Foreskin keratinocyte (primary cell): ENCODE measurements at places on chromosomes 16 and 17.

GRCh38 chr16:67260426-67261063, 11.8 kb downstream of the SLC9A5 start:
- DNase-seq, result no peak

DNA sequence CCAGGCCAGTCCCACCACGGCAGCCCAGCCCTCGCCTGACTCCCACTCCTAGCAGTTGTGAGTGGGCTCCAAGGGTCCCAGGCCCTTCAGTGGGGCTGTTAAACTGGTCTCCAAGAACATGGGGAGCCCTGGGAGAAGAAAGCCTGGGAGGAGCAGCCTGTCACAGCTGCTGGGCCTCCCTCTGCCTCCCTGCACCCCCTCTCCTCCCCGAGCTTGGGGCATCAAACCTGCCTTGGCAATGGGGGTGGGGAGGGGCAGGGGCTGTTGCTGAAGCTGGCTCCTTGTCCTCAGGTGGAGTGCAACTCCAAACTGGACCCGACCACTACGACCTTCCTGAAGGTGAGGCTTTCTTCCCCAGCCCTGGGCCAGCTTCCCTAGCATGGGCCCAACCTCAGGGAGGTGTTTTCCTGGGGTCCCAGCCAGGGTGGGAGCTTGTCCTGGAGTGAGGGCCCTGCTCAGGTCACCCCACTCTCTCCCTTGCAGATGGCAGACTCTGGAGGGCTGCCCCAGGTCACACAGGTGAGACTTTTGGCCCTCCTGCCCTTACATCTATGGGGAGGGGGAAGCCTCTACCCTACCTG, 6.6 kb upstream of the SETD6 start:
- no peak for DNase-seq

DNA sequence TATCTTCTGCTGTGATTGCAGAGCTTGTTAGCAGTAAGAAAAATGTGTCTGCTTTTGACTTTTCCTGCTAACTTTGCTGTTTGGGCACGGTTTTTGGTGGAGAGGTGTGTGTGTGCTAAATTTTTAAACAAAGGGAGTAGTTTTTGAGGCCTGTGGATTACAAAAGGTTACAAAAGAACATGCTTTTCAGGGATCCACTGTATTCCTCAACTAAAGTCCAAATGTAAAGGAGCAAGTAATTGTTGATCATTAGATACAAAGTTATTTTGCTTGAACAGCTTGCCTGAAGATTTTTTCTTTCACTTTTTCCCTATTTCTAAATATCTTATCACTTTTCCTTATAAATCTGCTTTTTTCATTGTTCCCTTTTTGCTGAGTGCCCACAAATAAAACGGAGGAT, 2.0 kb downstream of the KPNB1 start:
- DNase-seq, result no peak

GRCh38 chr17:33745047-33745760, 452.1 kb upstream of the ASIC2 start:
- DNase-seq, result no peak

DNA sequence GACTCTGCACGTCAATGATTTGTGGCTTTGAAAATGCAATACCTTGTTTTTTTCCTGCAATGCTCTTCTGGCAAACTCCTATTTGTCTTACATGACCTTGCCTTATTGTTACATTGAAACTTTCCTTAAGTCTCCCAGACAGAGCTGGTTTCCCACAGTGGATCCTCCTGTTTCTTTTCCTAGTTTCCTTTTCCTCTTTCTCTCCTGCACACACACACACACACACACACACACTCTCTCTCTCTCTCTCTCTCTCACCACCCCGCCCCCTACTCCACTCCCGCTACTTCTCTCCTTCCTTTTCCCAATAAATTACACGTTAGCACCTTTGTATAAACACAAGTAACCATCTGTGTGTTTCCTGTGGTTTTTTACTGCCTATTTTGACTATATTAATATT, 2.3 kb downstream of the ORC6 start:
- peak; percentile 7 for DNase-seq

DNA sequence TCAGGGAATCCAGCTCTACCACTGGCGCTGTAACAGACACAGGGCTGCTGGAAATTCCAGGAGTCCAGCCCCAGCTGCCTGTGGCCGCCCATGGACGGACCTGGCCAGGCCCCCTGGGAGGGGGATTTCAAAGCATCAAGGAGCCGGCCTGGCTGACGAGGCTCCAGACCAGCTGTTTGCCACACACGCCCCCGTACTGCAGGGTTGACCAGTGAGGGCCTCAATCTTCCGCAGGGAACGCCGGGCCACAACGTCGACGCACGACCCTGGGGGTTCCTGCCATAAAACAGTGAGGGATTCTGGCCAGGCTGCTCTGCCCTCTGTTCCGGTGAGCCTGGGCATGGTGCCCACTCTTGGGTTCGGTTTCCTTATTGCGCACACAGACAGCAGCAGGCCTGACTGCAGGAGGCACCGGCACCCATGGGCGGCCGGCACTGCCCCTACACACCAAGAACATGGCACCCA, 3.7 kb downstream of the LMF1 start:
- no peak for DNase-seq

GRCh38 chr17:27609611-27610303, 21.2 kb upstream of the LGALS9 start:
- peak; percentile 23 for DNase-seq

GRCh38 chr17:2909846-2910234, 113.6 kb downstream of the RAP1GAP2 start:
- DNase-seq, result no peak

DNA sequence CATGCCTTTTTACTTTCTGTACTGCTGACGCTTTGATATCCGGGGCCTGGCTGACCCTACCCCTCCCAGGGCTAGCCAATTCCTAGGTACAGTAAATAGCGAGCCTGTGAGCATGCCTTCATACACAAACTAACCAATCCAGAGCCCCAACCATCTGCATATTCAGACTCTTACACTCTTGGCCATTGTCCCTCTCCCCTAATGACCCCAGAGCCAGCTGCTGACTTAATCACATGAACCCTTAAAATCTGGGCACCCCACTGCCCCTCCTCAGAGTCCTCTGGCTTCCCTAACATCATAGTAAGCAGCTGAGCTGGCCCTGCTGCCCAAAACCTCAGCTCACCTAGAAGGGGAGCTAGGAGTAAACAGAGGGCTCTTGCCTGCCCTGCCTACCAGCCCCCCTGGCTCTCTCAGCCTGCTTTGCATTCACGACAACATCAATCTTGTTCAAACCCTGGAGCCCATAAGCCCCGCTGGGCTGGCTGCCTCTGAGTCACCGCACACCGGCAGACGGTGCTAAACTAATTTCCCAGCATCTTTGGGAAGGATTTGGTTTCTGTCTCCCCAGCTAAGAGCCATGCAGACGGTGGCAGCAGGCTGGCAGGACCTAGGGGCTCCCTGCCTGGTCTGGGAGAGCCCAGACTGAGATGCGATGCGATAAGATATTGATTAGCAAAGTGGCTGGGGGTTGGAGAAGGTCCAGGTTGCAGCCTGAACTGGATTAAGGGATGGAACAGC, 63.2 kb downstream of the CLEC19A start:
- no peak for DNase-seq

DNA sequence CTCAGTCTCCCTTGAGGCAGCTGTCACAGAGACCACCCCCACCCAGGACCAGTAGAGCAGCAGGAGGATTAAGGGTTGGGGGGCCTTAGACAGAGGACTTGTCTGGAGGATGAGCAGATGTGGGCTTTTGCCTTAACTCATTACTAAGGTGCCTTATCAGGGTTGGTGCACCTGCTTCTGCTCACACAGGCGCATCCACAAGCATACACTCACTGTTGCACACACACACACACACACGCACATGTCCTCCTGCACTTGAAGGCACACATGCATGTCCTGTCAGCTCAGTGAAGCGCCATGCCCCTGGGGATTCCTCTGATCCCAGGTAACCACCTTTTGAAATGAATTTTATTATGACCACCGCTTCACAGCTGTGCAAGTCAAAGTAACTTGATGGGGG, 1.2 kb downstream of the GFAP start:
- no peak for DNase-seq

DNA sequence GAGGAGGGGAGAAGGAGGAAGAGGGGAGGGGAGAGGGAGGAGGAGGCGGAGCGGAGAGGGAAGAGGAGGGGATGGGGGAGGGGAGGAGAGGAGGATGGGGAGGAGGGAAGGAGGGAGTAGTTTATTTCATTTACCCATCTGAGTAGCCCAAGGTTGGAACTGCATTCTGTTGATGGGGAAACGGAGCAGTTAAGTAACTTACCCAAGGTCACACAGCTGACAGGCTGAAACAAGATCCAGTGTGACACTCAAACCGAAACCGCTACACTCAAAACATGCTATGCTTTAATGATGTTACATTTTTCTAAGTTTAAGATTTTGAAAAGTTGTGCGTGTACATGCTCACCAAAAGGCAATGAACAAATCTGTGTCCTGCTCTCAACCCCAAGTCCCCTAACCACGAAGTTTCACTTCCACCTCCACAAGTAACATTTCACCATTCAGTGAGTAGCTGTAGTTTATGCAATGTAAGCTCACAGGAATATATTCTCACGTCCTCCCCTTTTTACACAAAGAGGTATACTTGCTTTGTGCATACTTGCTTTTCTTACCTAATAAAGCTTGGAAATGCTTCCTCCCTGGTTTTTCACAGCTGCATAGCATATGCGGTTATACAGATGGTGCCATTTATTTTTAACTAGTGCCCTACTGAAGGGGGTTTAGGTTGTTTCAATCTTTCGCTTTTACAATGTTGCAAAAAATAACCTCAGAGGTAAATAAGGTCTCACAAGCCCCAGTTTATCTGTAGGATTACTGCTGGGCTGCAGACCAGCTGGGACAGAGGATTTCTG, 275.3 kb downstream of the PARN start:
- no peak for DNase-seq

- DNase-seq, result peak; percentile 82
Measured at GRCh38 chr16:58243528-58244004, 45.7 kb upstream of the CSNK2A2 start.

GRCh38 chr17:11140043-11140442, 101.0 kb upstream of the SHISA6 start:
- DNase-seq, result no peak

GRCh38 chr17:7856811-7857712, at the start of gene NAA38:
Gene NAA38, minus strand, starts transcription at chr17:7857559. Its CDS starts 96 bp downstream, at chr17:7857463.
- peak; percentile 99 for DNase-seq

DNA sequence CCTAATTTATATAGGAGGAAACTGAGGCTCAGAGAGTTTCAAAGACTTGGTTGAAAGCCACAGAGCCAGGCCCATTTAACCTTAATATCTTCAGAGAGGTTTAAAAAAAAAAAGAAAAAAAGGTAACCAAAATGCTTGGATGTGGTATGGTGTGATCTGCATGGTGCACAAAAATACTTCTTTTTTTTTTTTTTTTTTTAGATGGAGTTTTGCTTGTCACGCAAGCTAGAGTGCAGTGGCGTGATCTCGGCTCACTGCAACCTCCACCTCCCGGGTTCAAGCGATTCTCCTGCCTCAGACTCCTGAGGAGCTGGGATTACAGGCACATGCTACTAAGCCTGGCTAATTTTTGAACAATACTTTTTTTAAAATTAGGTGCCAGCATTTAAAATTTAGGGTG, 101.8 kb downstream of the XYLT1 start:
- DNase-seq, result no peak

DNA sequence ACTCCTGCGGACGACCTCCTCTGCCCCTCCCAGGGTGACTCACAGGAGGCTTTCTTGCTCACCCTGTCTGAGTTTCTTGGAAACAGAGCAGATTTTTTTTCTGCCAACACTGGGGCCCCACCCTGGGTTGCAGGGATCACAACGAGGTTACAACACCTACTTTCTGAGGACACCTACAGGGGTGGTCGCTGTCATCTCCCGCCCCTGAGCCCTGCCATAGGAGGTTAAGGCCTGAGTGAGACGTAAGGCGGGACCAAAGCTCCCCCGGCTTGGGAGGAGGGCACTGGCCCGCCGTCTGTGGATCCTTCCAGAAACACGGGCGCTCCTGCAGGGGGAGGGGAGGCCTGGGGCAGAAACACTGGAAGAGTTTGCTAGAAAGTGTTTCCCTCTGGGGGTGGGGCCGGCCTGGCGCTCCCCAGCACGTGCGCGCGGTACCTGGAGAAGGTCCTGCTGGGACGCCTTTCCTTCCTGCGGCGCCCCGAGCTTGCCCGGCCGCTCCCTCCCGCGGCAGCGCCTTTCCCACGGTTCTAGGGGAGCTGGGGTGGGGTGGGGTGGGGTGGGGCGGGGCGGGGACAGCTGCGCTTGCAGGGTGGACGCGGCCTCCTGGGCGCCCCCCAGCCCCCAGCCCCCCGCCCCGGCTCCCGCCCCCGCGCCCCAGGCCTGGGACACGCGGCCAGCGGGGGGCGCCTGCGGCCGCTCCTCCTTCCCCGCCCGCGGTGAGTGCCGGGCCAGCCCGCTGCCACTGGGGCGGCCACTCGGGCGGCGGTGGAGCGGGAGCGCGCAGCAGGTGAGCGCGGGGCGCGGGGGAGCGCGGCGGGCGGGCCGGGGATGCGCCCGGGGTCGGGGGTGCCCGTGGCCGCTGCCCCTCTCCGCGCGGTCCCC, 20.7 kb upstream of the ADCY7 start:
- DNase-seq, result peak; percentile 71

DNA sequence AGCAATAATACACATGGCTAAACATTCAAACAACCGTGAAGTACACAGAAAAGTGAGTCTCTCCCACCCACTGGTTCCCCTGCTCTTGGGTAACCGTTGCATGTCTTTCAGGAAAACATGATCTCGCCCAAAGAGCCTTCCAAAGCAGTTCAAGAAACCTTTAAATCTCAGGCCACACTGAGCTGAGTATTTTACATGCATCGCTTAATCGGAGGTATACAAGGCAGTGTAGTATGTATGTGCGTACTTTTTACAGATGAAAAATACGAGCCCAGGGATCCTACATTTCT, 741 bp upstream of the DEXI start:
- DNase-seq, result no peak

DNA sequence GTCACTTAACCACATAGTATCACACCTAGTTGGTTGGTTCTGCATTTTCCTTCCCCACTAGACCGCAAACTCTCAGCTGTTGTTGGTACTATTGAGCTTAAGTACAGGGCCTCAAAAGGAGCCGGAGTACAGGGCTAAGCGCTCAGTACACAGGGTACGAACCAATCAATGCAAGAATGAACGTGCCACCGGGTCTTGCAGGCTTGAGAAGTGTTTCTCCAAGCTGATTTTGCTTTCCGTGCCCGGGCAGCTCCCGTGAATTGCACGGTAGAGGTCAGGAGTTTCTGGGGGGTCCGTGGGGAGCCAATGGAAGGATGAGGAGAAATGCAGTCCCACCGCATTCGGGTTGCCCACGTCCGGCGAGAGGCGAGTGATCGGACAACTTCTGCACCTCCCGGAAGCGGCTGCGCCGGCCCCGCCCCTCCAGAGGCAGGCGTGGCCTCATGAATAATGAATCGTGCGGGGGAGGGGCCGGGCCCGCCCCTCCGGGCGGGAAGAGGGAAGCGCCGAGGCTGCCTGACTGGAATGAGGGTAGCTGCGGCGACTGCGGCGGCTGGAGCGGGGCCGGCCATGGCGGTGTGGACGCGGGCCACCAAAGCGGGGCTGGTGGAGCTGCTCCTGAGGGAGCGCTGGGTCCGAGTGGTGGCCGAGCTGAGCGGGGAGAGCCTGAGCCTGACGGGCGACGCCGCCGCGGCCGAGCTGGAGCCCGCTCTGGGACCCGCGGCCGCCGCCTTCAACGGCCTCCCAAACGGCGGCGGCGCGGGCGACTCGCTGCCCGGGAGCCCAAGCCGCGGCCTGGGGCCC, at the start of gene SNTB2:
Gene SNTB2 (plus strand): TSS at position 523 of the 804 bp plus-strand sequence. CDS start 3 bp downstream, at position 526.
- peak; percentile 61 for DNase-seq

GRCh38 chr16:64952177-64952576, 169.7 kb downstream of the CDH11 start:
- DNase-seq, result peak; percentile 15

GRCh38 chr16:58105631-58106030, 23.6 kb downstream of the CFAP20 start:
- DNase-seq, result no peak

GRCh38 chr17:75979705-75980187, 706 bp downstream of the TEN1 start:
- no peak for DNase-seq
